NCI-H1092 (cell line): ENCODE measurements at places on chromosomes 5 and 9.

DNA sequence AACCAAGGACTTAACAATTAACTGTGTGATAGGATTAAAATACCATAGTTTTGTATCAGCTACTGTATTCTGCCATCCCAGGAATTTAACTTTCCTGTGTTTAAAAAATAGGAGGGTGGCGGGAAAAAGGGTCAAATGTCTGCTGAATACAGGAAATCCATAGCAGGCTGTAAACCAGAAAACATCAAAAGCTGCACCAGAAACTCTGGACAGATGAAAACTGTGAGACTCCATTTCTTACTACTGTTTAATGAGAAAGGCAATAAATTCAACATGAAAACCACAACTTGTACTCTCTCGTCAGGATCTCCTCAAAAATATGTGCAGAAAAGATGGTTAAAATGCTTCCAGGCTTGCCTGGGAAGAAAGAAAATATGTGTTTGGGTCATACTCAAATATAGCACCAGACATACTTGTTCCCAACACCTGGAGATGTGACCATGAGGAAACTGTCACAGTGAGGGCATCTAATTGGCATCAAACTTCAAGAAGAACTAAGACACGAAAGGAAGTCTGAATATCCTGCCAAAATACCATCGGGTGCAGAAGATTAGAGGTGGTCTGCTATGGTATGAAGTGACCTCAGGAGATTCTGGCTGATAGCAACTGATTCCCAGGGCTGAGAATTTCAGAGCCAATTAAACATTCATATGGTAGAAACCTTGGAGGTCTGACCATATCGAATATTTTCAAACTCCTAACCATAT lies 164.7 kb upstream of the TARS1 start:
- no peak for DNase-seq

- no peak for DNase-seq
Measured at GRCh38 chr9:86953181-86953580, 5.9 kb upstream of the GAS1 start.

- no peak for DNase-seq
Measured at GRCh38 chr5:115565233-115565632, 20.7 kb upstream of the FEM1C start.

- no peak for DNase-seq
Measured at GRCh38 chr9:17291766-17292165, 156.9 kb downstream of the CNTLN start.

GRCh38 chr5:159525117-159525516 lies 194.8 kb upstream of the IL12B start:
- no peak for DNase-seq

GRCh38 chr9:111005746-111006470 lies 32.4 kb downstream of the LPAR1 start:
- DNase-seq: no peak

- DNase-seq: no peak
Measured at GRCh38 chr5:25448190-25448621, 803.4 kb upstream of the CDH10 start.
